ENCODE measurements at places on chromosomes 5 and 9.

- peak; percentile 36 for DNase-seq
Measured at GRCh38 chr5:86679529-86679928, 61.8 kb downstream of the COX7C start.

- DNase-seq, result peak; percentile 80
Measured at GRCh38 chr9:33374634-33375237, 27.6 kb downstream of the AQP7 start.

GRCh38 chr9:86122311-86122710, 23.0 kb upstream of the GOLM1 start:
- DNase-seq, result peak; percentile 14

DNA sequence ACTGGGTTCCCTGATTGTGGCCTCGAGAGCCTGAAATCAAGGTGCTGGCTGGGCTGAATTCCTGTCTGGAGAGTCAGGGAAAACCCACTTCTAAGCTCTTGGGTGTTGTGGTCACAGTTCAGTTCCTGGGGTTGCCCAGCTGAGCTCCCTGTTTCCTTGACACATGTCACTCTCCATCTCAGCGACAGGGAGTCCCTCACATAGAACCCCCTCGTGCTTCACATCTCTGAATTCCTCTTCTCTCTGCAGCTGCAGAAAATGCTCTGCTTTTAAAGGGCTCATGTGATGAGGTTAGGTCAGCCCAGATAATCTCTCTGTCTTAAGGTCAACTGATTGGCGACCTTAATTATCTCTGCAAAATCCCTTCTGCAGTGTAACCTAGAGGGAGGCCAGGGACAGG, 53.5 kb upstream of the NFIL3 start:
- DNase-seq, result peak; percentile 32

- peak; percentile 61 for DNase-seq
Measured at GRCh38 chr9:88653911-88654310, 118.9 kb downstream of the NXNL2 start.

- no peak for DNase-seq
Measured at GRCh38 chr5:149801307-149801990, 71.3 kb downstream of the PPARGC1B start.

- no peak for DNase-seq
Measured at GRCh38 chr5:151952238-151952637, 27.6 kb upstream of the GLRA1 start.
